Kidney tubule cell (primary cell): ENCODE measurements at places on chromosomes 2 and 18.

- DNase-seq = no peak
Measured at GRCh38 chr2:197102231-197102630, 175.7 kb upstream of the PGAP1 start.

DNA sequence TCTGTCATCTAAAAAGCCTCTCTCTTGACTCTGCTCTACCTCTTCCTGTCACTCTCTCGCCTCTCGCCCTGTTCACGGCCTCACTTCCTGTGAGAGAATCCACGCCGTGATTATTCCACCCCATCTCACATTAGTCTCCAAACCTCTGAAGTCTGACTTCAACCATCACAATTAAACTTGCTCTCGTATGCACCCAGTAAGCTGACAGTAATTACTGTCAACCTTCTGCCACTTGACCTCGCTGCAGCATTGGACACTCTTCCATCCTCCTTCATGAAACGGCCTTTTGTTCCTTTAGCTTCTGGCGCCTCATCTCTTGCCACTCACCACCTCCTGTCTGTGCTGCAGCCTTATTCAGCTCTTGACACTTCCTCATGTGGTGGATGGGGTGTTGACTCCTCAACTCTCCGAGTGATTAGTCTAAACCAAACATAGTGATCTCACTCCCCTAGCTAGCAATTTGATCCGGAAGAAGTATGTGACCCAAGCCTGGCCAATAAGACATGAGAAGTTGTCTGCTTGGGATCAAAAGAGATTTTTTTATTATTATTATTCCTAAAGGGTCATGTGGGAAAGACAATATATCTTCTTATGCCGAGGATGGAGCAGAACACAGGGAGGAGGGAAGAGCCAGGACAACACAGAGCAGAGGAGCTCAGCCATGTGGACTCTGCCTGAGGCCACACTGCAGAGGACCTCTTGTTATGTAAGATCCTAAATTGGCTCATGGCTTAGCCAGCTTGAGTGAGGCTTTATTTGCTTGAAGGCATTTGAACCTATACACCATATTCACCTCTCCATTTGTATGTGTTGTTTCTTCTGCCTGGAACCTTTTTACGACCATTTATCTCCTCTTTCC lies 38.4 kb upstream of the MYO1B start:
- peak; percentile 50 for DNase-seq

DNA sequence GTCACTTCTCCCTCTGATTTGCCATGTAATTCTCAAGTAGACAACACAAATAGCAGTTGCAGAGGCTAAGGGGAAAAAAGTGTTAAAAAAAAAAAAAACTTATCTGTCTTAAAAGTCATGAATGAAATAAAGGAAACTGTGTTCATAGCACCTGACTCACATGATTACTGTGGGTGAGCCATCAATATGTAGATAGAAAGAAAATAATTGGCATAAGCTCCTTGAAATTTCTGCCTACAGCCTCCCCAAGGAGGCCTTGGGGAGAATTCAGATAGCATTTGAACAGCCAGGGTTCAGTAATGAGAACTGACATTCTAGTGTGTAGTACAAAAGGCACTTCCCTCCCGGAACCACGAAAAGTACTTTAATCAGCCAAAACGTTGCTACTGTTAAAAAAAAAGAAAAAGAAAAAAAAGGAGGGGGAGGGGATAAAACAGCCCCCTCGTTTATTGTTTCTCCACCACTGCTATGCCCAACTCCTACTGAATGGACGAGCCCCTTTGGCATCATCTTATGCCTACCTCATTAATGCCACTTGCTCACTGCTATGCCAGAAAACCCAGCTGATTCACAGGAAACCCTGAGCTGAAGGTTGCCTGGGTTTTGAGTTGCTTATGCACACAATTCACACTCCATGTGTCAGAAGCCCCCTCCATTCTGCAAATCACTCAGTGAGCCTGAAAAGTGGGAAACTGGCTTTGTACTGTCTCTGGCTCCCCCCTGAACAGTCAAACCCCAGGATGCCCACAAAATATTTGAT lies 65.5 kb upstream of the KLF7 start:
- DNase-seq = peak; percentile 55

GRCh38 chr2:170291474-170291873 lies 113.5 kb downstream of the MYO3B start:
- no peak for DNase-seq

- DNase-seq = peak; percentile 17
Measured at GRCh38 chr2:97911206-97911921, 84.4 kb downstream of the TMEM131 start.

- DNase-seq = peak; percentile 68
Measured at GRCh38 chr2:29923110-29923721, 1.8 kb upstream of the ALK start.

DNA sequence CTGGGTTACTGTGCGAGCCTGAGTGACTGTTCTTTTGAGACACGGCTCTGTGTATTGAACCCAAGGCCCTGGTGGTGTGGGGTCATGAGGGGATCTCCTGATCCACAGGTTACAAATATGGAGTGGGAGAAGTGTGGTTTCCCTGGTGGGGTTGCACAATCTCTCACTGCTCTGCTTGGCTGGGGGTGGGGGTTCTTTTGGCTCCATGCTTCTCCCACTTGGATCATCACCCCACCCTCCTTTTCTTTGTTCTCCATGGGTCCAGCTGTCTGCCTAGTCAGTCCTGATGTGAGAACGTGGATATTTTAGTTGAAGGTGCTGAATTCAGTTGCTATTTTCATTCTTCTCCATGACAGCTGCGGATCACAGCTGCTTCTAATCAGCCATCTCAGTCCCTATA lies 37.8 kb downstream of the AGPS start:
- DNase-seq = no peak
